ENCODE measurements at places on chromosomes 13 and 19. TPM values are rescaled to one million over a fixed set of nuclear protein-coding genes. Genes with fewer than 3 reads are reported as not detected.

The C3 gene
- polyA plus RNA-seq: 7,734 TPM

The CPB2 gene
- polyA plus RNA-seq: 487 TPM

The PTGIR gene
- 5.9 TPM for polyA plus RNA-seq

The GPC5 gene
- 0.51 TPM for polyA plus RNA-seq

GRCh38 chr19:4678881-4679790, 9.0 kb upstream of the MYDGF start:
- no peaks in the 10 kb centered on the region for H3K4me1 ChIP-seq
- peak; percentile 56 for DNase-seq
- H3K27ac ChIP-seq: no peak overlapping the region
- H3K27me3 ChIP-seq: no peaks in the 10 kb centered on the region

DNA sequence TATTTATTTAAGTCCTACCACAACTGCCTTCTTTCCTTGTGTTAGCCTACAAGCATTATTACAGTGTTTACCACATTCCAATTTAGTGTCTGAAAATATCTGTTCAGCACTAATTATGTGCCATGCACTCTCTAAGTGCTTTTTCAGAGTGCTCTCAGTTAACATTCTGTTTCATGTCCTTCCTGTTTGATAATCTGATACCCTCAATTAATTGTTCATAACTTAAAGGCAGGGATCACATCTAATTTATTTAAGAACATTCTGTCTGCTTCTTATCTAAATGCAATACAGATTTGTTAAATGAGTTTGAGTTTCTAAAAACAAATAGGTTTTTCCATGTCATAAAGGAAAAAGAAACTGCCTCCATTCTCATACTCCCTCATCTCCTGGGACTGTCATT, 649.6 kb upstream of the ATXN8OS start:
- H3K27me3 ChIP-seq: no peaks in the 10 kb centered on the region
- no peak overlapping the region for H3K4me3 ChIP-seq
- no peak overlapping the region for H3K27ac ChIP-seq
- H3K36me3 ChIP-seq: no peaks in the 10 kb centered on the region
- no peaks in the 10 kb centered on the region for H3K4me1 ChIP-seq
- no peak for DNase-seq

DNA sequence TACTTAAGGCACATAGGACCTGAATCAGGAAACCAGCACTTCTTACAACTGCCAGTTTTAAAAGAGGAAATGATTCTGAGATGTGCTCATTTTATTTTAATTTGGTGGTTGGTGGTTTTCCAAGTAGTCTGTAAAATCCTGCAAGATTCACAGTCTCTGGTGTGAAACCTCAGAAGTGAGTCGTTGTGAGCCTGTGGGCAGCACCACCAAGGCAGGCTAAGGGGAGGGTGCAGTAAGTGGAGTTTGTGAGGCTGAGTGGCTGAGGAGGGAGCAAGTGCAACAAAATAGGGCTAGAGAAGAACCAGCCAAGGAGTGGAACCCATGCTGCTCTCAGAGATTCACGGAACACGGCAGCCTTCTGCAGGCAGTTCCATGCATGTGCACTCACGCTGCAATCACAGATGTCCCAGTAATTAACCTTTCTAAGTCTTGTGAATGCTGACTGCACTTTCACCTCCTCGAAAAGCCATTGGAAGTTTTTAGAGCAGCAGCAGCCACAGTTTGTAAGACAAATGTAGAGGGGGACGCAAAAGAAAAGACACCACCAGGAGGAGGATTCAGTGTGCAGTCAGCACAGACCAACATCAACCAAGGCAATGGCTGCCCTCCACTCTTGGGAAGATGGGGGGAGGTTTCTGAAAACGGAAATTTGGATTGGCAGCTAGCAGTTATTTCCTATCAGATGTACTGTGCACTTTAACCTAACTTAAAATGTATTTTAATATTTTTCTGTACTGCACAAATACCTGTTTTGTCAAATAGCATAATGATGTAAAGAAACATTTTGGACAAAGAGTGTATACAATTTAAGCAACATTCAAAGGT, 44.9 kb downstream of the ESD start:
- no peak for DNase-seq
- H3K4me3 ChIP-seq: no peak overlapping the region
- no peaks in the 10 kb centered on the region for H3K4me1 ChIP-seq
- H3K36me3 ChIP-seq: peaks cover 12% of the 10 kb centered on the region

DNA sequence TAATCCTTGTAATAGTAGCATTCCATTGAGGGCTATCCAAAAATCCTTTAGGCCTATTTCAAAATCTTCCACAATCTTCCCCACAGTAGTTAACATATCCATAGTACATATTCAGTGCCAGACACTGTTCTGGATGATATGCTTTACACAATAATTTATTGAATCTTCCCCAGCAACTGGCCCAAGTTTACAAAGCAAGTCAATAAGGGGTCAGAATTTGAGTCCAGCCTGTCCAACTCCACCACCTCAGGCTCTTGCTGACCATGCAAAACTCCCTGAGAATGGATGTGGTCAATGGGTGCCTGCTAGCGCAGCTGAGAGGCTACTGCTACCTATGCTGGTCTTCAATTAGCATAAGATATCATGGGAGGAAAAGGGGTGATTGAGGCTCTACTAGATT, 529.6 kb downstream of the FGF9 start:
- no peaks in the 10 kb centered on the region for H3K36me3 ChIP-seq
- no peak for DNase-seq
- peaks cover 18% of the 10 kb centered on the region for H3K4me1 ChIP-seq
- H3K27ac ChIP-seq: no peak overlapping the region
- no peaks in the 10 kb centered on the region for H3K27me3 ChIP-seq

DNA sequence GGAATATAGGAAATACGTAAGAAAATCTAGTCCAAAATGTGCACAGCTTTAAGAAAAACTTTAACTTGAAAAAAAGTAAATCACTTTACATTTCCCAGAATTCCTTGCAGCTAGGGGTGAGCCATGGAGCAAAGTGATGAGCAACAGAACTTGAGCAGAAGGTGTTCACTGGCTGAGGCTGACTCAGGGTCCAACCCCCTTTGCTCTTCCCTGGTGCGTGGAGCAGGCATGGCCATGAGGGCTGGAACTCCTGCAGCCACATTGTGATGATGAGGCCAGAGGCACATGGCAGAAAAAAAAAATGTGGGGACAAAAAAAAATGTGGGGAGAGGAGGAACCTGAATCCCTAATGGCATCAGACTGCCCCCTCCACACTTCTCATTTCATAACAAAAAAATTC, 9.9 kb upstream of the PLA2G4C start:
- H3K4me1 ChIP-seq: no peaks in the 10 kb centered on the region
- H3K36me3 ChIP-seq: peaks cover 4% of the 10 kb centered on the region
- DNase-seq: no peak
- no peaks in the 10 kb centered on the region for H3K27me3 ChIP-seq
- H3K4me3 ChIP-seq: no peak overlapping the region

- DNase-seq: no peak
- no peak overlapping the region for H3K4me3 ChIP-seq
- H3K36me3 ChIP-seq: no peaks in the 10 kb centered on the region
- no peaks in the 10 kb centered on the region for H3K4me1 ChIP-seq
- no peaks in the 10 kb centered on the region for H3K27me3 ChIP-seq
- no peak overlapping the region for H3K27ac ChIP-seq
Measured at GRCh38 chr13:60756306-60756705, 359.3 kb downstream of the TDRD3 start.

GRCh38 chr19:31372246-31372781, 23.1 kb upstream of the TSHZ3 start:
- no peaks in the 10 kb centered on the region for H3K36me3 ChIP-seq
- H3K4me1 ChIP-seq: no peaks in the 10 kb centered on the region
- no peak overlapping the region for H3K27ac ChIP-seq

GRCh38 chr13:71879129-71879535, 12.1 kb upstream of the DACH1 start:
- H3K27ac ChIP-seq: no peak overlapping the region
- no peak overlapping the region for H3K4me3 ChIP-seq
- H3K4me1 ChIP-seq: peaks cover 8% of the 10 kb centered on the region
- H3K36me3 ChIP-seq: no peaks in the 10 kb centered on the region
- no peaks in the 10 kb centered on the region for H3K27me3 ChIP-seq

DNA sequence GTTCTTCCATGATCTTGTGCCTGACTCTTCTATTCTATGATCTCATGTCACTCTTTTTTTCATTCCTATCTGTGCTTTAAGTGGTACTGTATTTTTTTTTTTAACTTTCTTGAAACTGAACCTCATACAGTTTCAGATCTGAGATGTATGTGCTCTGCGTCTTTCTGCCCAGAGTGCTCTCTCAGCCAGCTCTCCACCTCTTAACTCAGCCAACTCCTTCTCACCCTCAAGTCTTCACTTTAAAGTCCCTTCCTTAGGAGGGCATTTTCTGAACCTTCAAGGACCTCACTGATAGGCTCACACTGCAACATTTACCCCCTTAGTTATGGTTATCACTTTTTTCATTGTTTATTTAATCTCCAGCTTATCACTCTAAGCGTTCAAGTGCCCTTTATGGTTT, 158.7 kb downstream of the IRS2 start:
- H3K27ac ChIP-seq: no peak overlapping the region
- H3K4me3 ChIP-seq: no peak overlapping the region
- H3K27me3 ChIP-seq: no peaks in the 10 kb centered on the region
- H3K4me1 ChIP-seq: no peaks in the 10 kb centered on the region
- DNase-seq: no peak

DNA sequence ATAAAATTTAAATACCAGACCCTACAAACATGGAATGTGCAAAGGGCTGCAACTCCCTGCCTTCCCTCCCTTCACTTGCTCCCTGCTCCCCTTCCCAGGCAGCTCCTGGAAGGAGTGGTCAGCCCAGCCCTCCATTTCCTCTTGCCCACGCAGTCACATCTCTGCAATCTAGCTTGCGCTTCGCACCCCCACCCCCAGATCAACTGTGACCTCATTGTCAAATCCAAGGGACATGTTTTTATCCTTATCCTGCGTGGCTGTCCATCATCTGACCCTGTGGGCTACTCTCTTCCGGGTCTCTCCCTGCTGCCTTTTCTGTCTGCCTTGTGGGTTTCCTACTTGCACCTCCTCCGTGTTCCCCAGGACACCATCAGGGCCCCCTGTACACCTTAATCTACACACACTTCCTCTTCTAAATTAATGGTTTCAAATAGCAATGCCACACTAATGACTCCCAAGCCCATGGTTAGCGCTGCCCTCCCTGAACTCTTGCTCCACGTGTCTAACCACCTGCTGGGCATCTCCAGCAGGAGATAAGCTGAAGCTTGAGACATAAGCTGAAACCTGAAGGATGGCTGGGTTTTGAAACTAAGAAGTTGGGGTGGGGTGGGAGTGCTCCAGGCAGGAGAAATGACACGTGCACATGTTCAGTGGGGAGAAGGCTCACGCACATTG, 118.3 kb downstream of the USP12 start:
- H3K4me1 ChIP-seq: no peaks in the 10 kb centered on the region
- H3K27me3 ChIP-seq: no peaks in the 10 kb centered on the region
- no peak overlapping the region for H3K27ac ChIP-seq
- DNase-seq: no peak

DNA sequence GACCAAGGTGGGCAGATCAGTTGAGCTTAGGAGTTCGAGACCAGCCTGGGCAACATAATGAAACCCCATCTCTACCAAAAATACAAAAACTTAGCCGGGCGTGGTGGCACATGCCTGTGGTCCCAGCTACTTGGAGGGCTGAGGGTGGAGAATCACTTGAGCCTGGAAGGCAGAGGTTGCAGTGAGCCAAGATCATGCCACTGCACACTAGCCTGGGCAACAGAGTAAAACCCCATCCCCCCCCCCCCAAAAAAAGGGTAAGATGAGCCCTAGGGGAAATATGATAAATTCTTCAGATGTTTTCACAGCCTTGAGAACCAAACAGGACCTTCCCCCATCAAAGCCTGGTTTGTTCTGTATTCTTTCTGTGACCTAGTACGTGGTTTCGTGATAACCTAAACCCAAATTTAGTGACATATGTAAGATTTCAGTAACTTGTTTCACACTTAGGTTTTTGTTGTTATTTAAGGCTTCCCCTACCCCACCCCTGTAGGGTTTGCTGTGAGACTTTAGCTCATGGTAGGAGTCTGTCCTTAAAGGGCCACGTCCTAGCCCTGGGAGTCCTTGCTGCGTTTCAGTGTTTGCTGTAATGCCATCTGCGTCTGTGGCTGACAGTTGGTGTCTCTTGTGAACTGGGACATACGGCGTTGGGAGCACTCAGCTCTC, 49.6 kb downstream of the MYO9B start:
- no peaks in the 10 kb centered on the region for H3K27me3 ChIP-seq
- DNase-seq: no peak
- H3K4me3 ChIP-seq: no peak overlapping the region
- H3K27ac ChIP-seq: peak overlapping the region; percentile 60
- no peaks in the 10 kb centered on the region for H3K4me1 ChIP-seq

- no peaks in the 10 kb centered on the region for H3K36me3 ChIP-seq
- H3K4me1 ChIP-seq: no peaks in the 10 kb centered on the region
- H3K27me3 ChIP-seq: no peaks in the 10 kb centered on the region
- no peak for DNase-seq
- H3K27ac ChIP-seq: no peak overlapping the region
Measured at GRCh38 chr13:114049026-114049425, 75.2 kb upstream of the C13orf46 start.

DNA sequence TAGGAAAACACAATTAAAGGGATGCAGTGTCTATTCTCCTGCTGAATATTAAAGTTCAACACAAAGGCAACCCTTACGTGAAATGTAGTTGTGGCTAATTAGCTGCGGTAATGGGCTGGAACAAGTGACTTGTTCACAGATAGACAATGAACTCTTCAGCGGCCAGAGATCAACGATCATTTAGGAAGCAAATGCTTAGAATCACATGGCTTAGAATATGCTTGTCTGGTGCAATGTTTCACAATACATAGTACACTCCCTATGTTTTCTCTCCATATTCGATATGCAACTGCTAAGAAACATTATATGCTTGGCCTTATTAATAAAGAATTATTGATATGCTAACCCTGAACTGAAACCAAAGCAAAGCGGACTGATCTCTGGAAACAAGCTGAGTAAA, 25.7 kb upstream of the MTUS2 start:
- H3K4me3 ChIP-seq: no peak overlapping the region
- peak overlapping the region; percentile 36 for H3K27ac ChIP-seq
- no peaks in the 10 kb centered on the region for H3K27me3 ChIP-seq

- H3K4me3 ChIP-seq: no peak overlapping the region
- H3K4me1 ChIP-seq: peaks cover 11% of the 10 kb centered on the region
- no peak overlapping the region for H3K27ac ChIP-seq
- no peak for DNase-seq
- H3K27me3 ChIP-seq: no peaks in the 10 kb centered on the region
Measured at GRCh38 chr13:20708216-20708615, 4.7 kb downstream of the IL17D start.

DNA sequence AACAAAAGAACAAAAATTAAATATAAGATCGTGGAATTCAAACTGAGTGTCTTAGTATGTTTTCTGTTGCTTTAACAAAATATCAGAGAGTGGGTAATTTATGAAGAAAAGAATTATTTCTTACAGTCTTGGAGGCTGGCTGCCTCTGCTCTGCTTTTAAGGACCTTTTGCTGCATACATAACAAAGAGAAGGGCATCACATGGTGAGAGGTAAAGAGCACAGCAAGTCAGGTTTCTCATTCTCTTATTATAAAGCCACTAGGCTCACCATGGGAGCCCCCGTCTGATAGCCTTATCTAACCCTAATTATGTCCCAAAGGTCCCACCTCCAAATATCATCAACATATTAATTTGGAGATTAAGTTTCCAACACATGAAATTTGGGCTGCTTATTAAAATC, 231.3 kb downstream of the SLITRK6 start:
- no peaks in the 10 kb centered on the region for H3K36me3 ChIP-seq
- no peaks in the 10 kb centered on the region for H3K27me3 ChIP-seq
- no peak overlapping the region for H3K27ac ChIP-seq
- no peak for DNase-seq

GRCh38 chr13:24124789-24125476, 35.6 kb upstream of the SPATA13 start:
- no peaks in the 10 kb centered on the region for H3K36me3 ChIP-seq
- peaks cover 4% of the 10 kb centered on the region for H3K4me1 ChIP-seq
- H3K27ac ChIP-seq: no peak overlapping the region
- no peak for DNase-seq

All from liver (tissue), 10 donors.